Tibial artery (tissue), 4 donors: ENCODE measurements at places on chromosomes 5 and 9.

- no peak for DNase-seq
Observed at GRCh38 chr5:44257653-44258365, 131.4 kb downstream of the FGF10 start.

GRCh38 chr9:124392254-124392870 lies 22.9 kb downstream of the PSMB7 start:
- peak; percentile 26 for DNase-seq

DNA sequence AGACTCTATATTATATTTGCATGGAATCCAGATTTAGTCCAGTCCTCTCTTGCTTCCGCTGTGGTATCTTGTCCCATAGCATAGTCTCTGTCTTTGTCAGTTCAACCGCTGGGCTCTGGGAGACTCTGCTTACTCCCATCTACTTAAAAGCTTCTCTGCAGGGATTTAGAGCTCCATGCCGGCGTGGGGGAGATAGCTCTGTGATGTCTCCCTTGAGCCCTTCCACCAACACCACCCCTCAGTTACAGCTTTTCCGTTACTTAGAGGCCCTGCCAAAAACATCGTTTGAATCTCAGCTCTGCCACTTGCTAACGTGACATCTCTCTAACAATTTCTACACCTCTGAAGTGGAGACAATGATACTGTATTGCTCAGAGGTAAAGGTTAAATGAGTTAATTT lies 306.1 kb upstream of the ZNF608 start:
- no peak for DNase-seq

GRCh38 chr9:135524130-135524861 lies 3.1 kb downstream of the LCN1 start:
- no peak for DNase-seq

GRCh38 chr5:159163027-159163700 lies 46.2 kb downstream of the RNF145 start:
- no peak for DNase-seq

- DNase-seq = no peak
Observed at GRCh38 chr5:30663536-30663935, 530.0 kb upstream of the CDH6 start.
